Testis (tissue), 5 donors: ENCODE measurements at places on chromosomes 3 and 15. TPM values are rescaled to one million over a fixed set of nuclear protein-coding genes. Genes with fewer than 3 reads are reported as not detected.

- no peak overlapping the region for H3K27ac ChIP-seq
- no peak for DNase-seq
- H3K27me3 ChIP-seq, result no peaks in the 10 kb centered on the region
- no peaks in the 10 kb centered on the region for H3K36me3 ChIP-seq
- no peak overlapping the region for H3K4me3 ChIP-seq
These were observed 226.4 kb upstream of the CTDSPL start for GRCh38 chr3:37635251-37635650.

- no peak overlapping the region for H3K27ac ChIP-seq
- no peak overlapping the region for H3K4me3 ChIP-seq
- no peaks in the 10 kb centered on the region for H3K27me3 ChIP-seq
- DNase-seq, result peak; percentile 65
- H3K4me1 ChIP-seq, result no peaks in the 10 kb centered on the region
- H3K36me3 ChIP-seq, result no peaks in the 10 kb centered on the region
These were observed 12.9 kb downstream of the OCA2 start for GRCh38 chr15:28086175-28086703.

DNA sequence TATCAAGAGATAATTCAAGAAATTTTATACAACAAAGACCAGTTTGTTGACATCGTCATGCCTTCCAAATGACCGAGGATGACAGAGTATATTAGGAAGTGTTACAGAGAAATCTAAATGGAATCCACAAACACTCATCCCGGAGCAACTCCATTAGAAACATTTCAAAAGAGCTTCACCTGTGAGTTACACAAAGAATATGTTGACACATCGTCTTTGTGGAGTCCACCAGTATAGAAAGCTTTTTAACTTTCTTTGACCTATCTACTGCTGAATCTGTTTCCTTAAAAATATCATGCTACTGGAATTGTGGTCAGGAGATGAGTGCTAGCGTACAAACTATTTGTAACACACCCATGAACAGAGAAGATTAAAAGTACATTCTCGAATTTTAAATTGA, 130.4 kb downstream of the SUCLG2 start:
- H3K27me3 ChIP-seq, result no peaks in the 10 kb centered on the region
- H3K27ac ChIP-seq, result no peak overlapping the region
- no peaks in the 10 kb centered on the region for H3K4me1 ChIP-seq
- H3K36me3 ChIP-seq, result no peaks in the 10 kb centered on the region

DNA sequence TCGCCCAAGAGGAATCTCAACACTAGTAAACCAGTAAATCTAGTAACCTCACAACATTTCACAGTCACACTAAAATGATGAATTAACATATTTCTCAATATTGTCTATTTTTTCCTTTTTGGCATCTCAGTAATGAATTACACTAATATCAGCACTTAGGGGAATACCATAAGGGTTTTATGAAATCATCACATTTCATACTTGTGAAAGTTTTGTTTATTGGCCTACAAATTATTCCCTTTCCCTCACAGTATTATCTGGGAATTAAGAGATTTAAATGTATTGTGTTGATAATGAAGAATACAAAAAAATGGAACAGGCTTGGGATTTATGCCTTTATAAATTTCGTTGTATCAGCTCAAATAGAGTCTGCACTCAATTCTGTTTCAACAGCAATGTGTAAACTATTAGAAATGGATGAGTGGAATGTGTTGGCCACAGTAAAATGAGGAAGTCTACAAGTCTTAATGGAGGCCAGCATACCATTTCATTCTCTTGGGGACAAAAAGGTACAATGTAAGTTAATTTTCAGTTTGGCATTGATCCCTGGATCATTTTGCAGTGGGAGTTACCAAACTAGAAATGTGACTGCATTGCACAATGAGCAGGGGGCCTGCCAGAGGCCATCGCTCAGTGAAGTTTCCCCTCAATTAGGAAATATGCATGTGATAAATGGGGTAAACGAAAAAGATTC, 195.4 kb downstream of the FMN1 start:
- H3K36me3 ChIP-seq, result no peaks in the 10 kb centered on the region
- no peaks in the 10 kb centered on the region for H3K27me3 ChIP-seq
- H3K4me3 ChIP-seq, result no peak overlapping the region
- peaks cover 2% of the 10 kb centered on the region for H3K4me1 ChIP-seq

GRCh38 chr15:85652457-85652856, 142.3 kb downstream of the KLHL25 start:
- H3K36me3 ChIP-seq, result no peaks in the 10 kb centered on the region
- no peak for DNase-seq
- no peak overlapping the region for H3K27ac ChIP-seq
- no peaks in the 10 kb centered on the region for H3K27me3 ChIP-seq

DNA sequence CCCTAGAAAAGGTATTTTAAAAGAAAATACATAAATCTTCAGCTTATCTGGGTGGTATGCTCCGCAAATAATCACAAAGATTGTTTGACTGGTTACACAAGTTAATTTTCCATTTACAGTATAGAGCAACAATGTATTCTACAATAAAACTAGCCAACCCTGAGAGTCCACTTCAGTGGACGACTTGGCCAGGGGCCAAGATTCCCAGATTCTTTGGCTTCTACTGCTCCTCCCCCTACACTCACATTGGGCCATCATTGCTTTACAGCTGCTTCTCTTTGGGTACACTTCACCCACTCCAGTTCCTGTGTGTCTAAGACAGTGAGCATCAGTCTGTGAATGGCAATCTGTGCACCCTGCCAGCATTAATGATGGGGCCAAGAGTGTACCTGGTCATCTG, 17.2 kb upstream of the PRICKLE2 start:
- H3K27me3 ChIP-seq, result no peaks in the 10 kb centered on the region
- DNase-seq, result no peak
- no peak overlapping the region for H3K27ac ChIP-seq
- no peaks in the 10 kb centered on the region for H3K36me3 ChIP-seq
- H3K4me3 ChIP-seq, result no peak overlapping the region

DNA sequence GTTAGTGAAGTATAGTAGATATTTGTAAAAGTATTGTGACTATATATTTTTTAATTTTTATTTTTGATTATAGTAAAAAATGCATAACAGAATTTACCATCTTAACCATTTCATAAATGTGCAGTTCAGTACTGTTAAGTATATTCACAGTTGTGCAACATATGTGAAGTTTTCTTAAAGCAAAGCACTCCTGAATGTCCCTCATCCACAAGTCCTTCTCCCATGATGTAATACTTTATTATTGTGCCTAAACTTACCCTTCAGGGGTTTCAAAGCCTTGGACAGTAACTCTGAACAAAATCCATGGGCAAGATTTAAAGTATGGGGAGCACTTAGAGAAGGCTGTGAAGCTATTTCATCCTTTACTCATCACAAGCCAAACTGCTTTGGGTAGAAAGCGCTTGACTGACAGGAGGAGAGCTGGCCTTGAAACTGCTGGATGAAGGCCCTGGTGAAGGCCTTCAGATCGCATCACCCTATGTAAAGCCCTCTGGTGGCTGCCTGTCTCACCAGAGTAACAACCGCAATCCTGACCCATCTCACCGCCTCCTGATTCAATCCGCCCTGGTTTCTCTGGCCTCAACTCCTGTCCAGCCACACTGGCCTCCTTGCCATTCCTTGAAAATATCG, 28.0 kb downstream of the LSM3 start:
- no peaks in the 10 kb centered on the region for H3K36me3 ChIP-seq
- no peak for DNase-seq
- no peak overlapping the region for H3K27ac ChIP-seq
- H3K4me3 ChIP-seq, result no peak overlapping the region
- H3K4me1 ChIP-seq, result peaks cover 28% of the 10 kb centered on the region
- no peaks in the 10 kb centered on the region for H3K27me3 ChIP-seq

DNA sequence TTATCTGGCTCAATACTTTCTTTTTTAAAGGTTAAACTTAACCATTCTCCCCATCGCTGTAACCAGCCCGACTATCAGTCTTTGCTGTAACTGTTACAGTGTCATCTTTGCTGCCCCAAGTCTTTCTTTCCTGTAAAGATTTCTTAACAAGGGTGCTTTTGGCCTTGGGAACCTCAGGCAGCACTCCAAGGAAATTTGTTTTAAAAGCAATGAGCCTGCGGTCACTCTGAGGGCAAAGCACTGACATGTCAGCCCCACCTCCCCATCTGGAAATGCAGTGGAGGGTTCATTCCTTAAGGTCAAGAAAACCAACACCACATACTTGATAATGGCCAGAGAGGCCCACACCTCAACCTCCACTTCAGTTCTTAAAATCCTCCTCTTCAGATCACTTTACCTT, 3.2 kb downstream of the TRANK1 start:
- no peak overlapping the region for H3K27ac ChIP-seq
- no peak overlapping the region for H3K4me3 ChIP-seq
- peaks cover 6% of the 10 kb centered on the region for H3K4me1 ChIP-seq
- H3K36me3 ChIP-seq, result no peaks in the 10 kb centered on the region

DNA sequence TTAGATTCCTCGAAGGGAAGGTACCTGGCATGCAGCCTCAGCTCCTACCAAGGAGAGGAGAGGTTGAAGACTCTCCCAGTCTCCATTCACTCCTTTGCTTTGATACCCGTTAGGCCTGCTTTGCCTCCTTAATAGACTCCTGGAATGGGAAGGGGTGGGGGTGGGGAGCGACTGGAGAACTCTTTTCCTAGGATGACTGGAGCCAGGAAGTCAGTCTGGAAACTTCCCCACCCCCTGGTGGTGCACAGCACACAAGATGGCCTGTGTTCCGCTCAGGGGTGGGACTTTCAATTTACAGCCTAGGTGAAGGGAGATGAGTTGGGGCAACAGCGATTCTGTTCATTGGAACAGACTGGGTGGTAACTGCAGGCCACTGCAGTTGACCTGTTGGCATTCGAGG, 21.4 kb upstream of the CELF6 start:
- H3K27me3 ChIP-seq, result no peaks in the 10 kb centered on the region
- H3K36me3 ChIP-seq, result no peaks in the 10 kb centered on the region
- H3K4me1 ChIP-seq, result no peaks in the 10 kb centered on the region
- no peak overlapping the region for H3K27ac ChIP-seq
- no peak overlapping the region for H3K4me3 ChIP-seq
- no peak for DNase-seq

- H3K4me3 ChIP-seq, result no peak overlapping the region
- peaks cover 23% of the 10 kb centered on the region for H3K4me1 ChIP-seq
- no peak overlapping the region for H3K27ac ChIP-seq
- DNase-seq, result no peak
These were observed 38.6 kb downstream of the UMPS start for GRCh38 chr3:124768812-124769211.

DNA sequence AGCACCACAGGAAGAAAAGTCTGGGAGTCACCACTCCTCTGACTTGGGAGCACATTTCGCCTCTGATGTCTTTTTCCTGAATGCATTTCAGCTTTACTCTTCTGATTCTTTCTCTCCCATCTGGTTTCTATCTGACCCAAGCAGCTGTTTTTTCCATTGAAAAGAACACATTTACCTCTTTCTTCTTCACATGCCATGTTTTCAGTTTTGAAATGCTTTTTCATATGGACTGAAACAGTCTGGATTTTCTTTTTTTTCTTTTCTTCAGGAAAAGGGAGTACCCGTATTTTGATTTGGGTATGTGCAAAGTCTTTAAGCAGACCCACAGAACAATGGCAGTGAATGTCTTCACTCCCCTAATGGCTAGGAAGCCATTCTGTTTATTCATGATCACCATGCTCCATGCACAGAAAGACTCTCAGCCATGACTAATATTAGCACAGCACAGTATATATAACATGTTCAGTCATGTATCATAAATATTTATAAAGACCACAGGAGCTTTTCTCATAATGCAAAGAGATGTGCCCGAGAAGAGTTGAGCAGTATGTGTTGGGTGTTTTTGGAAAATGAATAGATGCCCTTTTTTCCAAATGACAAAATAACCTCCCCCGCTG, 82.7 kb upstream of the LRIG1 start:
- H3K4me1 ChIP-seq, result no peaks in the 10 kb centered on the region
- no peak overlapping the region for H3K27ac ChIP-seq
- H3K27me3 ChIP-seq, result no peaks in the 10 kb centered on the region
- H3K4me3 ChIP-seq, result no peak overlapping the region
- H3K36me3 ChIP-seq, result no peaks in the 10 kb centered on the region

DNA sequence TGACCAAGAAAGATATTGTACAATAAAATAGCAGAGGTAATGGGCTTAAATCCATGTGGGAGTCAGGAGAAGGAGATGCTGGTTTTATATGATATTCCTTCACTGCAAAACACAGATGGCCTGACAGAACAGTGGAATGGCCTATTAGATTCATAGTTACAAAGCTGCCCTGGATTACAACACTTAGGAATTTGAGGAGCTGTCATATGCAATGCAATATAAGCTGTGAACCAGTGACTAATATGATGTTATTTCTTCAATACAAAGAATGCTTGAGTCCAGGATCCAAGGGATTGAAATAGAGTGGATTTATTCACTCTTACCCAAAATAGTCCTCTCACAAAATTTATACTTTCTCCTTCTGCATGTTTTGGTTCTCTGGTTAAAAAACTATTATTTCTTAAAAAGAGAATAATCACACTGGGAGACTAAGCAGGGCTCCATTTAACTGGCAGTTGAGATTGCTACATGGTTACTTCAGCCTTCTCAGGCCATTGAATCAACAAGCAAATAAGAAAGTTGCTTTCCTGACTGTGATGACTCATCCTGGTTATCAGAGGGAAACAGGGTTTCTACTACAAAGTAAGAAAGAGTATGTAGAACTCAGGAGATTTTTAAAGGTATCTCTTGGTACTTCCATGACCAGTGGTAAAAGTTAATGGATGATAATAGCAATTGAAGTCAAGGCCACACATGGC, 79.8 kb upstream of the ZPLD1 start:
- H3K27ac ChIP-seq, result no peak overlapping the region
- DNase-seq, result no peak
- H3K4me3 ChIP-seq, result no peak overlapping the region
- no peaks in the 10 kb centered on the region for H3K27me3 ChIP-seq
- no peaks in the 10 kb centered on the region for H3K36me3 ChIP-seq

GRCh38 chr3:29099775-29100174, 181.1 kb upstream of the RBMS3 start:
- no peak overlapping the region for H3K27ac ChIP-seq
- H3K27me3 ChIP-seq, result no peaks in the 10 kb centered on the region
- DNase-seq, result no peak
- H3K36me3 ChIP-seq, result no peaks in the 10 kb centered on the region
- no peaks in the 10 kb centered on the region for H3K4me1 ChIP-seq

Gene GPR149
- 0.37 TPM for total RNA-seq

Gene SLC22A13
- total RNA-seq, result 1.5 TPM

Gene CYP19A1
- 3.3 TPM for total RNA-seq

Gene TRAT1
- total RNA-seq, result 0.25 TPM

Gene LPCAT4
- 13.4 TPM for total RNA-seq

Gene MNS1
- total RNA-seq, result 15.2 TPM

Gene PLA2G4E
- 0.71 TPM for total RNA-seq

Gene CORO2B
- 1.4 TPM for total RNA-seq
